ENCODE measurements at places on chromosomes 13 and 19.
A peak's percentile ranks its signal among the peaks of the same experiment; 100 is the strongest.

DNA sequence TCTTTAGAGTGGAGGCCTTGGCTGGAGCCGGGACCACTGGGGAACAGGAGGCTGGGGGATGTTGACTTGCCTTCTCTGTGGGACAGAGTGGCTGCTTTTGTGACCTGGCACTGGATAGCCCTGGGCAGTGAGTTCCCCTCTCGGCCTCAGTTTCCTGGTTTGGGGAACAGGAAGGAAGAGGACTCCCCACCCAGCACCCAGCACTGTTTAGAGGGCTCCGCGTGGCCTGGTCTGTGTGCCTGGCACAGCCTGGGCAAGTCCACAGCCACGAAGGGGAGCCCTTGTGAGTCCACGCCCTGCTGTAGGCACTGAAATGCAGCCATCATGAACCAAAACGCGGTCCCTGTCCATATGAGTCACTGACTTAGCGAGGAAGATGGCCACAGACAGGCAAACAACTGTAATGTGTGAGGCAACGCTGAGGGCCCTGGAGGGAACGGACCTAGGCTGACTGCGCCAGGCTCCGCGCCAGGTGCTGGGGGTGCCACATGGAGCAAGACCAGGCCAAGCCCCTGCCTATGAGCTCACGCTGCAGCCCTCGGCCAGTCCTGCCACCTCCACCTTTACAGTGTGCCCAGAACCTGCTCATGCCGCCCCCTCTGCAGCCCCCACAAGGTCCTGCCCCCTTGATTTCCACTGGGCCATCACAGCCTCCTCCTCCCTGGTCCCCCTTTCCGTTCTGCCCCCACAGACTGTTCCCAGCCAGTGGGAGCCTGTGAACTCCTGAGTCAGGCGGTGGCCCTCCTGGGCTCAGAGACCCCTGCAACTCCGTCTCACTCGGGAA, 35.5 kb downstream of the PAK4 start:
- peaks cover 40% of the 10 kb centered on the region for H3K4me1 ChIP-seq
- no peak overlapping the region for H3K4me3 ChIP-seq
- peak overlapping the region; percentile 29 for H3K27ac ChIP-seq
- H3K36me3 ChIP-seq, result no peaks in the 10 kb centered on the region
- H3K27me3 ChIP-seq, result no peaks in the 10 kb centered on the region

GRCh38 chr19:534088-534487, 2.5 kb downstream of the CDC34 start:
- peak overlapping the region; percentile 99 for H3K27ac ChIP-seq
- no peaks in the 10 kb centered on the region for H3K27me3 ChIP-seq
- peaks cover 14% of the 10 kb centered on the region for H3K4me1 ChIP-seq
- peak; percentile 14 for DNase-seq
- no peaks in the 10 kb centered on the region for H3K36me3 ChIP-seq

GRCh38 chr19:39224910-39225309, 19.9 kb downstream of the IFNL3 start:
- no peaks in the 10 kb centered on the region for H3K36me3 ChIP-seq
- no peak for DNase-seq
- no peak overlapping the region for H3K4me3 ChIP-seq

GRCh38 chr13:43389983-43390382, 366.6 kb downstream of the DNAJC15 start:
- no peaks in the 10 kb centered on the region for H3K27me3 ChIP-seq
- peaks cover 6% of the 10 kb centered on the region for H3K4me1 ChIP-seq
- no peak overlapping the region for H3K27ac ChIP-seq
- no peaks in the 10 kb centered on the region for H3K36me3 ChIP-seq

DNA sequence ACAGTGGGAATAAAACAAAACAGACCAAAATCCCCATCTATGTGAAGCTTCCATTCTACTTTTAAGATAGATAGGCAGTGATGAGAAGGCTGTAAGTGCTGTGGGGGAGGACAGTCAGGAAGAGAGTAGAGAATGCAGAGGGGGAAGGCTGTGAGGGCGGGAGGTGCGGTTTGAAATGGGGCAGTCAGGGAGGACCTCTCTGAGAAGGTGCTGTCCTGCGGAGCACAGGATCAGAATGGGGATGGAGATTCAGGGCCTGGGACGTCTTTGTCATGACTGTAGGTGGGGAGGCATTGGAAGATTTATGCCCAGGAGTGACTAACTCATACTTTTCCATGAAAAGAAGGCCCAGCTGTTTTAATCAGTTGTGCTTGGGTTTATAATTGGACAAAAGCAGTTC, 3.9 kb upstream of the GPR183 start:
- no peaks in the 10 kb centered on the region for H3K36me3 ChIP-seq
- H3K27me3 ChIP-seq, result no peaks in the 10 kb centered on the region
- peak overlapping the region; percentile 64 for H3K27ac ChIP-seq
- H3K4me1 ChIP-seq, result peaks cover 7% of the 10 kb centered on the region
- no peak overlapping the region for H3K4me3 ChIP-seq

DNA sequence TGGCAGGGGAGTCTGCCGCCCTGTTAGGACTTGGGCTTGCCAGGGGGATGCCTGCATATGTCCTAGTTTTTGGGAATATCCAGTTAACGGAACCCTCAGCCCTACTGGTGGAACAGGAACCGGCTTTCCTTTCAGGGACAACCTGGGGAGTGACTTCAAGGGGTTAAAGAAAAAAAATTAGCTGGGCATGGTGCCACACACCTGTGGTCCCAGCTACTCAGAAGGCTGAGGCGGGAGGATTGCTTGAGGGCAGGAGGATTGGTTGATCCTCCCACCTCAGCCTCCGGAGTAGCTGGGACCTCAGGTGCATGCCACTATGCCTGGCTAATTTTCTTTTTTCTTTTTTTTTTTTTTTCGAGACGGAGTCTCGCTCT, 22.5 kb downstream of the LDLR start:
- H3K36me3 ChIP-seq, result no peaks in the 10 kb centered on the region
- DNase-seq, result no peak
- no peak overlapping the region for H3K4me3 ChIP-seq
- no peaks in the 10 kb centered on the region for H3K4me1 ChIP-seq

DNA sequence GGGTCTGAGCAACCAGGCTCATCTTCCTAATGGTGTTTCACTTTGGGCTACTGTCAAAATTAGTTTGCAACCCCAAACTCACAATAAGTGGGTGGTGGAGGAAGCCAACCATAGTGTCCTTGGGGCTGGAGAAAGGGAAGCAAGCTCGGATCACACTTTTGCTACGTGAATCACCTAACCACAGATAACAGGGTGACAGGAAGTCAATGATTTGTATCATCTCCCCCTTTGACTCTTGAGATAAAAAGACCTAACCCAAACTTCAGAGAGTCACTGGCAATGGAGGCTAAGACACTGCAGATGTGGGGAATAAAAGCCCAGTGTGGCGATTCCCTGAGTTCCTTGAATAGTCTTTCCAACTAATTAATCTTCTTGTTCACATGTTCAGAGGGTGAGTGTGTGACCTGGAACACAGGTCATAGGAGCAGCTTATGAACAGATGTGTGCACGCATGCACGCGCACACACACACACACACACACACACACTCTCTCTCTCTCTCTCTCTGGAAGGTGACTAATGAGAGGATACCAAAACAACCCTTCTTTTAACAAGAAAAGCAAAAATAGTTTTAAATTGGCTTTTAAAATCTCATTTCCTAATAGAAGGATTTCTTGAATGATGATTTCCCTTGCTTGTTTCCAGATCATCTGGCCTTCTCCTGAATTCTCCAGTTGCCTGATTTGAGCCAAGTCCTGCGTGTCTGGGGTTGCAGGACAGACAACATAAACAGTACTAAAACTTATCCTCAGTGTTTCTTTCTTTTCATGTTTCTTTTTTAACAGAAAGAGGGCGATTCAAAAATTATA, 21.2 kb upstream of the DOCK9 start:
- no peak overlapping the region for H3K27ac ChIP-seq
- no peaks in the 10 kb centered on the region for H3K27me3 ChIP-seq
- H3K4me3 ChIP-seq, result no peak overlapping the region
